Stimulated activated CD8-positive, alpha-beta memory T cell treated with anti-CD3 and anti-CD28 coated beads, Interleukin-4, amount 100 ng/mL, for 4 hours (primary cell): ENCODE measurements at places on chromosomes 6 and 20.

GRCh38 chr20:35006531-35006971 is 50.9 kb downstream of the MYH7B start:
- DNase-seq: no peak

DNA sequence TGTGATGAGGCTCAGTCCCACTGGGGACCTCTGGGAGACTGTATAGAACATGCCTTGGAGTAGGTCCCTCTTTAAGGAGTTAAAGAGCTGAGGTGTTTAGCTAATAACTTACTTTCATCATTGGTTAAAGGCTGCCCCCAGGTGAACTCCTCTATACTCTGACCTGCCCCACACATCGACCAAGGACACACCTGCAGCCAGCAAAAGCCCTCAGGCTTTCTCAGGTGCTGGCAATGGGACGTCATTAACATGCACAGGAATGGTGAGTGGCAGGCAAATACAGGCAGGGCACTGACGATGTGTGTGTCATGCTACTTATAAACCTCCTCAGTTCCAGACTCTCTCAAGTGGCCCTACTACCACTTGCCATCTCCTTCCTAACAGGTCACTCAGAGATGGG is 366.4 kb downstream of the KIF16B start:
- no peak for DNase-seq

DNA sequence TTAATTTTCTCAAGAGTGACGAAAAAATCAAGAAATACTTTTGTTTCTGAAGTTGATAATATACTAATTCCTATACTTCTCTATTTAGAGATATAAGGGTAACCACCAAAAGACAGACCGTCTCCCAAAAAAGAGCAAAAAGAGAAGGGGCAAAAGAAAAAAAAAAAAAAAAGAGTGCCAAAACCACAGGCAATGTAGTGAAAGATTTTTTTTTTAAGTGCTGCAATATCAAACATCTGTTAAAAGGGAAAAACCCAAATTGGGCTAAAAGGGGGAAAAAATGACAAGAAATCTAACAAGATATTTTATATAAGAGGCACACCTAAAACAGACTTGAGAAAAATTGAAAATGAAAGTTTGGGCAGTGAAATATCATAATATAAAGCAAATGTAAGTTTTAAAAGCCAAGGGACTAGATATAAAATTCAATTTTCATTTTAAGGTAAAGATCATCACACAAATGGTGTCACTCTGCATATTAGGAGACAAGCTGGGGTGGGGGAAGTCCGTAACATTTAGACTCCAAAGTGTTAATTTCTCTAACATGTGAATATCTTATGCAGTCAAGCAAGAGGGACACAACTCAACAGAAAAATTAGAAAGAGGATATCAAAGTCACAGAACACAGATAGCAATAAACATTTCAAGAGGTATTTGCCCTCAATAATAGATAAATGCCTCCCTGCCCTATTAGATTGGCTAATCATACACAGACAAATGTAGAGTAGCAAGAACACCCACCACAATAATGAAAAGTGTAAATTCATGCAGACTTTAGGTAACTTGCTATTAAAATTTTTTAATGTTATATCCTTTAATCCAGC is 9.1 kb downstream of the C6orf52 start:
- no peak for DNase-seq

- no peak for DNase-seq
These were observed 93.3 kb downstream of the EDN1 start for GRCh38 chr6:12383448-12383847.

DNA sequence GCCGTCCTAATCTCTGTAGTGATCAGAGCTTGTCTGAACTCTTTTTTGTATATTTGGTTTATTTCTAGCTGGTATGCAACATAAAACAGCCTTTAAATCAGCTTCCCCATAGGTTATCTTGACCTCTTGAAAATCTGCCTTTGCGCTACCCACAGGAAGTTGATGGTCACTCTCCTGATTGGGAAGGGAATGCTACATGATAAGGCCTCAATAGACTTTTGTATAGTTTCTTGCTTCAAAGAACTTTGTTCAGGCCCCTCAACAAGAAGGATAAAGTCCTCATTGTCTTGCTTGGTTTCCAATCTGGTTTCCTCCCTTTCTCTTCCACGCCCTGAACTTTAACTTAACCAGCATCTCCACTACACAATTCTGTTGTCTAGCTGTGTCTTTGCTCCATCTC is 95.4 kb upstream of the TENT5A start:
- no peak for DNase-seq

- no peak for DNase-seq
These were observed 1.9 kb downstream of the AIG1 start for GRCh38 chr6:143062551-143062950.

- DNase-seq: no peak
These were observed 39.8 kb downstream of the KIF25 start for GRCh38 chr6:168037242-168037641.

DNA sequence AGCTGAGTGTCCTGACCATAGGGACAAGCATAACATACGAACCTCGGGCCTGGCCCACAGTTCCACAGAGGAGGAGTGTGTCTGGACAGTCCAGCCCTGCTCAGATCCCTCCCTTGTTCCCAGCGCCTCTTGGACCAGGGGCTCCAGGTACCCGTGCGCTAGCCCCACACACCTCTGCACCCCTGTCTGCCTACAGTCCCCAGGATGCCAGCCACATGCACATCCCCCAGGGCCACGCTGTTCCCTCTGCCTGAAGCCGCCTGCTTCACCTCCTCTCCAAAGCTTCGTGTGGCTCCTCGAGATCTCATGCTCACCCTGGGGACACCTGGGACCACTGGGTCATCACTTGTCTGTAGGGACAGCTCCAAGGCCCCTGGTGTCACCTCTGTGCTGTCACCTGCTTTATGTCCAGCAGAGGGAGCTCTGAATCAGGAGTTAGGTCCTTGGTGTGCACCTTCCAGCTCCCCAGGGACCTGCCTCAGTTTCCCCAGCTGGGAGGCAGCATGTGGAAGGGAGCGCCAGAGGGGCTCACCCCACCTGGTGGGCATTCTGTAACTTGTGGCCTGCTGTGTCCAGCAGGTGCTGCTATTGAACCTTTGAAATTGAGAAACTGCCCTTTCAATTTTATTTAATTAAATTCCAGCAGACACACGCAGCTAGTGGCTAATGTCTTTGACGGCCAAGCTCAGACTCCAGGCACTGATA is 7.3 kb upstream of the YTHDF1 start:
- no peak for DNase-seq

- DNase-seq: no peak
These were observed 18.9 kb downstream of the GABRR1 start for GRCh38 chr6:89198235-89198634.

DNA sequence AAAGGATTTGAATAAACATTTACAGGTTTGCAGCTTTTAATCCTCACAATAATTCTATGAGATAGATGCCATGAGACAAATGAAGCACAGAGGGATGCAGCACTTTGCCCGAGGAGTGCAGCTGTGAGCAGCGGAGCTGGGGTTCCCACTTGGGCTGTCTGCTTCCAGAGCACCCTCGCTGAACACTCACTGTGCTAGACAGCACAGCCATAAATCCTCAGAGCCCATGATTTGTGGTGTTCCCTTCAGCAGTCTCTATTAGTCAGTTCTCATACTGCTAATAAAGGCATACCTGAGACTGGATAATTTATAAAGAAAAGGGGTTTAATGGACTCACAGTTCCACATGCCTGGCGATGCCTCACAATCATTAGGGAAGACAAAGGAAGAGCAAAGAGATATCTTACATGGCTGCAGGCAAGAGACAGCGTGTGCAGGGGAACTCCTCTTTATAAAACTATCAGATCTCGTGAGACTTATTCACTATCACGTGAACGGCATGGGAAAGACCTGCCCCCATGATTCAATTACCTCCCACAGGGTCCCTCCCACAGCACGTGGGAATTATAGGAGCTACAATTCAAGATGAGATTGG is 25.3 kb upstream of the CTAGE9 start:
- no peak for DNase-seq

GRCh38 chr20:31663838-31664695 is 26.4 kb downstream of the COX4I2 start:
- no peak for DNase-seq

- no peak for DNase-seq
These were observed 1.2 kb downstream of the GFRA4 start for GRCh38 chr20:3661814-3662665.

DNA sequence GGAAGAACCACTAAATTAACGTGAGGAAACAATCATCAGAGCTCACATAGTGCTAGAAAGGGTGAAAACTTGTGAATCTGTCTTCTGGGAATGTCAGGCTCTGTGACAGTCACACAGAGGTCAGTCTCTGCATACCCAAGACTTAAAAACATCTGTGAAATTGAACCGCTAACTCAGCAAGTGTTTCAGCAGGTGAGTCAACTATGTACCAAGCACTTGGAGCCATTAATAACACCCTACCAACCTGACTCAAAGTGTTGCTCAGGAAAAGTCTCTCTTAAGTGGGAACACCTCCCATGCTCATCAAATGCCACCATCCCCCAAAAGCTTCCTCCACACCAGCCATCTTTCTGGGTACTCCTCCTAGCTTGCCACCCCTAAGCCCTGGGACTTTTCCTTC is 92.3 kb upstream of the CARMIL1 start:
- DNase-seq: no peak

GRCh38 chr6:41457303-41457670 is 88.9 kb upstream of the FOXP4 start:
- no peak for DNase-seq

DNA sequence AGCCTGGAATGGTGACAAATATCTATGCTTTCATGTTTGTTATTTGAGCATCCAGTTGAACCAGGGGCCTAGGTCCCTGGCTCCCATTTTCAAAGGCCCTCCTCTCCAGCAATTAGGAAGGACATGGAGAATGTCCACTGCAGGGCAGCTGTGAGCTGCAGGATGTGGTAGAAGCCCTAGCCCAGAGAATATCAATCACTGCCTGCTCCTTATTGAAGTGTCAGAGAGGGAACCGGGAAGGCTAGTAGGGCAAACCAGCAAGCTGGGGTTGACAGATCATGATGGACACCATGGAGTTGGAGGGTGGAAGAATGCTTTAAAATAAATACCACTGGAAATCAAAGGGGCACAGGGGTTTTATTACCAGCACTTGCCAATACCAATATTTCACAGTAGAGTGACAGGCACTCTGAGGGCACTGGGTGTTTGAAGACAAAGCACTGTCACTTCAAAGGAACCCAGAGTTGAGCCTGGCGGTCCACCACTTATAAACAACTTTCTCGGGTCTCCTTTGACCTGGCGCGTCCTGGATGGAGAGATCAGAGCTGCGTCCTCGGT is 47.7 kb downstream of the ZNF831 start:
- DNase-seq: no peak

DNA sequence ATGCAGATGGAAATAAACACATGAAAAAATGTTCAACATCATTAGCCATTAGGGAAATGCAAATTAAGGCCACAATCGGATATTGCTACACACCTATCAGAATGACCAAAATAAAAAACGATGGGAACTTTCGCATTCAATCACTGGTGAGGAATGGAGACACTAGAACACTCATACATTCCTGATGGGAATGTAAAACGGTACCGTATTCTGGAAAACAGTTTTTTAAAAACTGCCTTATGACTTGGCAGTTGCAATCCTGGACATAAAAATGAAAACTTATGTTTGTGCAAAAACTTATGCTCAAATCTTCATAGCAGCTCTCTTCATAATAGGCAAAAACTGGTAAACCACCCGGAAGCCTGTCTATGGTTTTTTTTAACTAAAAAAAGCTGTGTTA is 146.0 kb downstream of the CEBPB start:
- DNase-seq: no peak

GRCh38 chr20:51492167-51493092 is 50.1 kb downstream of the NFATC2 start:
- DNase-seq: no peak

GRCh38 chr20:6533351-6533750 is 234.1 kb upstream of the BMP2 start:
- DNase-seq: no peak

DNA sequence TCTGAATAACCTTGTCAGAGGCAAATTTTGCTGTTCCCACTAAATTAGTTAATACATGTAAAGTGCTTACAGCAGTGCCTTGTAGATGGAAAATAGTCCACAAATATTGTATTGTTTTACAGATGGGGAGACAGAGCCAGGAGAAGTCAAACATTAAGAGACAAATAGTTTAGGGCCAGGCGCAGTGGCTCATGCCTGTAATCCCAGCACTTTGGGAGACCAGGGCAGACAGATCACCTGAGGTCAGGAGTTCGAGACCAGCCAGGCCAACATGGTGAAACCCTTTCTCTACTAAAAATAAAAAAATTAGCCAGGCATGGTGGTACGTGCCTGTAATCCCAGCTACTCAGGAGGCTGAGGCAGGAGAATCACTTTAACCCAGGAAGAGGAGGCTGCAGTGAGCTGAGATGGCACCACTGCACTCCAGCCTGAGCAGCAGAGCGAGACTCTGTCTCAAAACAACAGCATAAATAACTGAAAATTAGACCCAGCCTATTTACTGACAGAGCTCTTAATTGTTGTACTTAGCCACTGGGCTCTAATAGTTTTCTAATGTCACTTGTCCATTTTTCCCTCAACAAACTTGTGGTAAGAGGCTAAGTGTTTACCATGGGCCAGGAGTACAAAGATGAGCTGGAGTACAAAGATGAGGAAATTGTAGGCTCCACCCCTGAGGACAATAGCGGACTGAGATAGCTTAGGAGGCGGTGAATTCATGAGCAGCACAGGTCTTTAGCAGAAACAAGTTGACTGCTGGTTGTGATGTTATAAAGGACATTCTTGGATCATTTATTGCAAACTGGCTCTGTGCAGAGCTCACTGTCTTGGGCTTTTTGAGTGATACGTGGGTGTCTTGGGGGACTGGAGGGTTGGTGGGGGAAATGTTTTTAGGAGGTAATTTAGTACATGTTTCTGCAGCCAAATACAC is 6.4 kb downstream of the ZSWIM3 start:
- DNase-seq: no peak

DNA sequence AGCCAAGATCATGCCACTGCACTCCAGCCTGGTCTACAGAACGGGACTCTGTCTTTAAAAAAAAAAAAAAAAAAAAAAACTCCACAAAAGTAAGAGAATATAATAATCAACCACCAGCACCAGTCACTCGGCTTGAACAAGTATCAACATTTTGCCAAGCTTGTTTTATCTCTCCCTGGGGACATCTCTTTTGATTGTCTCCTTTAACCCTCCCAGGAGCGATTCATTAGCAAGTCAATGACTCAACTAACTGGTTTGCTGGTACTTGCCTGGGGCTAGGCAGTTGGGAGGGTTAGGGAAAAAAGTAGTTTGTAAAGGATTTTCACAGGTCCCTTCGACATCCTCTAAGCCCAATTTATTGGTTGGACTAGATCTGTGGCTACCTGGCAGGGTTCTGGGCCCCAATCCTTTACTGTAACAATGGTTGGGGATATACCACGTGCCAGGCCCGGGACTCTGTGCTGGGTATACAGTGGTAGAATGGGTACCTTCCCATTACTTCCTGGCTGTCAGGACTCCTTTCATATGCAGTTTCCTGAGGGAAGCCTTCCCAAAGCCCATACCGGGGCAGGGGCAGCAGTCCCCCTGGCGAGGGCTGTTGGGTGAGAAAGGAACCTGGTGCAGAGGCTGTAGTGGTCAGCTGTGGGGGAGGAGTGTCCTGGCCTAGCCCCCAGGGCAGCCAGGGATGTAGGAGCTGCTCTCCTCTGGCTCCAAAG is 12.2 kb downstream of the TGIF2 start:
- no peak for DNase-seq

GRCh38 chr20:59603781-59604541 is at the start of gene PHACTR3:
Gene PHACTR3 (plus strand): TSS chr20:59604540. CDS start chr20:59605015, 475 bp downstream.
- DNase-seq: no peak

- DNase-seq: no peak
These were observed 129.3 kb downstream of the DTNBP1 start for GRCh38 chr6:15533379-15534026.
